ENCODE measurements at places on chromosomes 13 and 19.

- DNase-seq: no peak
Observed at GRCh38 chr13:93169980-93170379, 56.6 kb upstream of the GPC6 start.

GRCh38 chr13:95707035-95707434 is 30.1 kb downstream of the DNAJC3 start:
- no peak for DNase-seq

- DNase-seq: no peak
Observed at GRCh38 chr19:4075373-4075772, 8.7 kb upstream of the ZBTB7A start.

GRCh38 chr19:12792051-12792852 is 966 bp downstream of the JUNB start:
- DNase-seq: peak; percentile 69

GRCh38 chr13:96762876-96763275 is 231.4 kb downstream of the OXGR1 start:
- no peak for DNase-seq

GRCh38 chr13:44303681-44304432 is 69.8 kb upstream of the SERP2 start:
- no peak for DNase-seq

DNA sequence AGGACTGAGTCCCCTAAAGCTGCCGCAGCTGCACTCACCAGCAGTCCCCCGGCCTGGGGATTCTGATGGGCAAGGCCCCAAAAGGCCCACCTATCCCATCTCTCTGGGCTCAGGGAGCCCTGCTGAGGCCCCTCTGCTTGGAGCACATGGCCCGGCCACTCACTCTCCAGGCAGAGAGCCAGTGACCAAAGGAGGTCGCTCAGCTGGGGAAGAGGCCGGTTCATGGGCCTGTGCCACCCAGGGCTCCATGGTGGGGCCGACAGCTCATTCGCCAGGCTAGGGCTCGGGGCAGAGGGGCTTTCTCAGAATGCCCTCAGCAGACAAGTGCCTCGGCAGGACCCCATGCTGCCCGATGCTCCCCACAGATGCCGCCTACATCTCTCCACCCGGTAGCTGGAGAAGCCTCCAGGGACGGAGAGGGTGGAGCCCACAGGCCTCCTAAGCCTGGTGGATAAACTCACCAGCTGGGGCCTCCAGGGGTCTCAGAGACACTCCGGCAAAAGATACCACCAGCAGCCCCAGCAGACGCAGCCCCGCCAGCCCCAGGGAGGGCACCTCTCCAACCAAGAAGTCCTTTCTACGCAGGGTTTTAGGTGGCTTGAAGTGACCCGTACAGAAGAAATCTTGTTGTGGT is 54.4 kb downstream of the MLLT1 start:
- no peak for DNase-seq

- DNase-seq: no peak
Observed at GRCh38 chr13:110334841-110335490, 27.9 kb downstream of the COL4A2 start.

- no peak for DNase-seq
Observed at GRCh38 chr19:3056417-3057088, 5.7 kb downstream of the TLE5 start.

GRCh38 chr19:30671622-30672051 is 299.5 kb downstream of the ZNF536 start:
- DNase-seq: no peak

GRCh38 chr13:105196052-105196451 is 1339.4 kb downstream of the EFNB2 start:
- DNase-seq: no peak

DNA sequence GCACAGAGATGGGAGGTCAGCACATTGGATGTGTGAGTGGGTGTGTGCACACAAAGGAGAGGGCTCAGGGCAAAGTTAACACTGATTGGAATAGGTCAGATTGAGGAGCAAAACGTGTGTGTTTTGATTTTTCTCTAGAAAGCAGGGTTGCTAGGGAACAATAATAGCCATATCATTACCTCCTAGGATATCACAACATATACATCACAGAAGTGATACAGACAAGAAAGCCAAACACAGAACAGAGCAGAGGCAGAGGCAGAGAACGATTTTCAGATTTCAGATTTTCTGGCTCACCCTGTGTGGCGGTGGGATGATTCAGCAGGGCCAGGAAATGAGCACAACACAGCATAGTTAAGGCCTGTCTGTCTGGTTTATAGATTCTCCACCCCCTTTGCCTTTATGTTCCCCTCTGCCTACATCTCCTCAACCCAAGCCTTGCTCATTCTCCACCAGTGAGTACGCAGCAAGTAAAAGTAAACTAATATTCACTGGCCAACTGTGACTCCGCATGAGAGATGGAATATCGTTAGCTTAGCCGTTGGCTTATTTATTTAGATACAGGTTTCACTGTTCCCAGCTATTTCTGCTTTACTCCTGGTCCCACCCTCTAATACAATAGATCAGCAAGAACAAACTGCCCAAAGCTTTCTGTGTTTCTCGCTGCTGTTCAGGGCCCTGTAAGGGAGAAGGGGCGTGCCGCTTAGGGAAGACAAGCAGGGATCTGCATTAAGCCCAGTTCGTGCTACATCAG is 182.7 kb upstream of the TSC22D1 start:
- no peak for DNase-seq

- no peak for DNase-seq
Observed at GRCh38 chr19:45889210-45889885, 3.4 kb upstream of the IRF2BP1 start.
